ENCODE measurements at places on chromosomes 13 and 19. TPM values are rescaled to one million over a fixed set of nuclear protein-coding genes. Genes with fewer than 3 reads are reported as not detected.

Gene RTBDN
- not detected for total RNA-seq

- no peak for DNase-seq
Observed at GRCh38 chr19:5637971-5638370, 15.1 kb downstream of the SAFB start.

GRCh38 chr19:3851254-3852176 lies 17.3 kb downstream of the ZFR2 start:
- DNase-seq, result no peak

GRCh38 chr19:34974646-34975045 lies 10.6 kb upstream of the ZNF792 start:
- no peak for DNase-seq

GRCh38 chr13:24360106-24360505 lies 50.7 kb downstream of the C1QTNF9 start:
- no peak for DNase-seq

DNA sequence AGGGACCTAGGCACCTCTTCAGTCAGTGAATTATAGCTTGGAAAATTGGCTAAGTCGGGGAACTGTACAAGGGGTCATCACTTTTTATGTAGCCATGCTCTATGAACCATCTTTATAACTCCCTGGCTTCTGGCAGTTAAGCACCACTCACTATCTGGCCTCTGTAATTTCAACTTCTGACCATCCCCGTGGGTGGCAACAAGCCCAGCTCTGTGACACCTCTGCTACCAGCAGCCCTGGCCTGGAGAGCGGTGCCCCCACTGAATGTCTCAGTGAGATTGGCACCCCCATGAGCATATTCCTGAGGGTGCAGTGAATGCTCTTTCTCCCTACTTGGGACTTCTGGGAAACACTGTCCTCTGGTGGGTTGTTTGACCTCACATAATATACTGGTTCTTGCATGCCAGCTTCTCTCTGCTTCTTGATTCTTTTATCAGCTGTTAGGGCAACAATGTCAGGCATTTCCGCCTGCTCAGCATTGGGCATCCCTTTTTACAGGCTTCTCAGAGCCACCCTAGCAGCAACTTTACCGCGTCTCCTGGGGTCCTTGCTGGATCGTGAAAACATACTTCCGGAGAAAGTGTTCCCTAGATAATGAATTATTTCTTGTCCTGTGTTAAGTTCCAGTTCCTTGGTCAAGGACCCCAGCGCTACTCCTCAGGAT lies 10.4 kb downstream of the KL start:
- DNase-seq, result no peak

Gene POU2F2
- total RNA-seq, result 2.7 TPM

DNA sequence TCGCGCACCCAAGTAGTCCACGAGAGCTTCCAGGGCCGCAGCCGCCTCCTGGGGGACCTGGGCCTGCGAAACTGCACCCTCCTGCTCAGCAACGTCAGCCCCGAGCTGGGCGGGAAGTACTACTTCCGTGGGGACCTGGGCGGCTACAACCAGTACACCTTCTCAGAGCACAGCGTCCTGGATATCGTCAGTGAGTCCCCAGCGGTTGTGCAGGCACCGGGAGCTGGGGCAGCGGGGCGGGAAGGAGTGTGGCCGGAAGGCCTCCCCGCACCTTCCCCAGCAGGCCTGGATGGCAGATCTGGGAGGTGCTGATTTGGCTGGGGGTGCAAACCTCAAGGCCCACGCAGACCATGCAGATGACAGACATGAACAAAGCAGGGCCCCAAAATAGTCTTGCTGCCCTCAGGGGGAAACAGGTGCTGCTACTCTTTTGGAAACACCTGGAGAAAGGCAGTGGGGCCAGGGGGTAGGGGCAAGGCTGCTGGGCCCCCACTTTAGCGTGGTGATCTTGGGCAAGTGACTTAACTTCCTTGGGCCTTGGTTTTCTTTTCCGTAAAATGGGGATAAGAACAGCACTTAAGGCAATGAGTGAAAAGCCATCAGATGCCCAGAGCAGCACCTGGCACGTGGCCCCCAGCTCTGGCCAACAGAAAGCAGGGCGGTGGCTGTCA lies 4.0 kb downstream of the MAG start:
- DNase-seq, result no peak

DNA sequence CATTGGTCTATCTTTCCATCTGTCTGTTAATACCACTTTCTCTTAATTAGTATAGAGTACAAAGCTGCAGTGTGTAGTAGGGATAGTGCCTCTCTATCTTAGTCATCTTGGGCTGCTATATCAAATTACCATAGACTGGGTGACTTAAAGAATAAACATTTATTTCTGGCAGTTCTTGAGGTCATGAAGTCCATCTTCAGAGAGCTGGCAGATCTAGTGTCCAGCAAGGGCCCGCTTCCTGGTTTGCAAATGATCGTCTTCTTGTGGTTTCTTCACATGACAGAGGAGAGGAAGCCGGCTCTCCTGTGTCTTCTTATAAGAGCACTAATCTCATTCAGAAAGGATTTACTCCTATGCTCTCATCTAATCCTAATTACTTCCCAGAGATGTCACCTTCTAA lies 6.1 kb downstream of the ZNF700 start:
- DNase-seq, result no peak

DNA sequence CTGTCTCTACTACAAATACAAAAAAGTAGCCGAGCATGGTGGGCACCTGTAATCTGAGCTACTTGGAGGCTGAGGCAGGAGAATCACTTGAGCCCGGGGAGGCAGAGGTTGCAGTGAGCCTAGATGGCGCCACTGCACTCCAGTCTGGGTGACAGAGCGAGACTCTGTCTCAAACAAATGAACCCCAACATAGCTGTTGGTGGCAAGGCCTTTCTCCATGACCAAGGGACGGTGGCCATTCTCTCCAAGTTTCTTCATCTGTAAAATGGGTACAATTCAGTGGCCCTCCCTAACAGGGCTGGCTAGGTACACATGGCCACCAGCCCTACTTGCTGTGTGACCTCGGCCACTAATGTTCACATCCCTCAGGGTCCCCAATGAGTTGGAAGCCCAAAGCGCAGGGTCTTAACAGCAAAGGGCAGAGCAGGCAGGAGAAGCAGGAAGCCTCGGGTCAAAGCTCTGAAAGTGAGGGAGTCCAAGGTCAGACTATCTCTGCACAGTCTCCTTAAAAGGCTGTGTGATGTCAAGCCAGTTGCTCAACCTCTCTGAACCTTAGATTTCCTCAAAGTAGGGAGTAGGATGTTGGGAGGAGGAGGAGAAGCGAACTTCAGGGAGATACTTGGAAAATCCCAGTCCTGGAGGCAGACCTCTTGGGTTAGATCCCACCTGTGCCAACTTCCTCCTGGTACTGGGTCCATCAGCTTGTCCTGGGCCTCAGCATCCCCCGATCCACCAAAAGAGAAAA lies 2.7 kb downstream of the JUND start:
- no peak for DNase-seq

GRCh38 chr19:16417660-16418596 lies 53.8 kb downstream of the EPS15L1 start:
- no peak for DNase-seq

All from mesenteric fat pad (tissue), 1 donor.